ENCODE measurements at places on chromosomes 6 and 20. TPM values are rescaled to one million over a fixed set of nuclear protein-coding genes. Genes with fewer than 3 reads are reported as not detected.

Gene COL9A3
- 137 TPM for total RNA-seq

Gene SLC12A5
- 8.7 TPM for total RNA-seq

DNA sequence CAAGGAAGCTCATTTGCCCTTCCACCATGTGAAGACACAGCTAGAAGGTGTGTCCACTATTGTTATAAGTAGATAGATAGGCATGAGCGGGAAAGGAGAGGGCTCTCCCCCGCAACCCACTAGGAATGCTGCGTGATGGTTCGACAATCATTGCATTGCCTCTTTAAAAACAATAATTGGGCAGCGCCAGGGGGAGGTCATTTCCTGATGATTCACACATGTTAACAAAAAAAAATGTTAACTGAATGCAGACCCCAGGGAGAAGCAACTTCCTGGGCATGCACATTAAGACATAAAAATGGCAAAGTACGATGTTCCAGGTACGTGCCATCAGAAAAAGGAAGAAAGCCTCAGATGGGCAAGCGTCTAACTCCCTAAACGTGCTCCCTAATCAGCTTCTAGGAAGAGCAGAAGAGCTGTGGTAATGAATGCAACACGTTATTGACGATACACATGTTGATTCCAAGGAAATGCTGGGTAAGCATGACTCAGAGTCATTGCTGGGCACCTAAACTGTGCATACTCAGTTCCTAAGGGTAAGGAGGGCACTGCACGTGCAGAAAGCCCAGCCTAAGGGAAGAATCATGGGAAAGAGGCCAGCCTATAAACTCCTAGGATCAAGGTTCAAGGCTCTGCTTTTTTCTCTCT lies 113.7 kb downstream of the FAM217A start:
- H3K27ac ChIP-seq, result no peak overlapping the region
- DNase-seq, result no peak
- no peaks in the 10 kb centered on the region for H3K36me3 ChIP-seq
- H3K4me3 ChIP-seq, result no peak overlapping the region
- no peaks in the 10 kb centered on the region for H3K27me3 ChIP-seq
- H3K4me1 ChIP-seq, result no peaks in the 10 kb centered on the region

DNA sequence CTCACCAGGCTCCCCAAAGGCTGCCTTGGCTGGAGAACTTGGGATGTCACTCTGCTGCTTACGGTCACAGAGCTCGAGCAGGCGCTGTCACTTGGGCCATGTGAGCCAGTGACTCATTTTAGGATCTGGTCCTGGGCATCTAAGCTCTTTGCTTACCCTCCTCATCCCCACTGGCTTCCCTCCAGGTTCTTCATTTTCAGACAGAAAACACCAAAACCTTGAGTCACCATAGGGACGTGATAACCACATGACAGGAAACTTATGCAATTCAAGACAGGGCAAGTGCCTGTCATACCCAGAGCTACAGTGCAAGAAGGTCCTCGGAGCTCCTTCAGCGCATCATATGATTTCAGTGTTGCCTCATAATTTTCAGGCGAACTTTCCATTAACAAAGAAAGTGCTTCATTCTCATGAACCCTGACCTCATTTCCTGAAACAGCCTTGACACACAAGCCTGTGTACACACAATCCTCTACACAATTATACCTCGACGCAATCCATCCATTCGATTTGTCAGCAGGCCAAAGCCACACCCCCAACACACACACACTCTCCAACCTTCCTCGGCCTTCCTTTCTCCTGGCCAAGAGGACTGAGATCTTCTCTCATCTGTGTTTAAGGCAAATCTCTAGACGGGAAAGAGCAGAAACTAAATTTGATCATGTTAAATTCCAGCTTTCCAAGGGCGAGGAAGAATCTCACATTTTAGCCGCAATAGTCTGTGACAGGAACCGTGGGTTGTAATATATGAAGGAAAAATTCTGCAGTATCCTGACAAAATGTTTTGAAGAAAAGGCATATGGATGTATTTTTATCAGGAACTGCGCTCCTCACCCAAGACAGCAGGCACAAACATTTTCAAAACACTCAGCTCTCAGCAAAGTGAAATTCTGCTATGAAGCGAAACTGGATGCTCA lies 25.3 kb downstream of the TBC1D7 start:
- no peaks in the 10 kb centered on the region for H3K27me3 ChIP-seq
- no peaks in the 10 kb centered on the region for H3K4me1 ChIP-seq
- DNase-seq, result no peak

DNA sequence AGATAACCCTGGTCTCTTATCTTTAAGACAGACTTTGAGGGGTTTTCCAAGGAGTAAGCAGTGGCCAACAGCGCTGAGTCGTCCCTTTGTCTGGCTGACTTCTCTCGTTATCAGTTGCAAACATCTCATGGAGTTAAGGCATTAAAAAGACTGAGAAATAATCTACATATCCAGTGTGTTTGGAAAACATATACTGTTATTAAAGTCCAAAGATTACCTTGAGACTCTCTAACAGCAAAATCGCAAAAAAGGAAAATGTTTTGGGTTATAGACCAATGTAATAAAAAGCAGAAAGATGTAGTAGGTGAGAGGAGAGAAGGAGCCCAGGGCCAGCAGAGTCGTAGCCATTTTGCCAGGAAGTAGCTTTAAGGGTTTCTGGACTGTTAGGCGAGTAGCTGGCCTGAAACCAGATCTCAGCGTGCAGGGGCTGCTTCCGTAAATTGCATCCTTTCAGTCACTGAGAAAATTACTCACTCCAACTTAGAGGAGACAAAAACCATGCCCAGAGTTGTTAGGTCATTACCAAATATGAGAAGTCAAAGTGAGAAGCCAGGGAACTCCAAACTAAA lies 24.6 kb downstream of the MYLK4 start:
- no peaks in the 10 kb centered on the region for H3K27me3 ChIP-seq
- DNase-seq, result no peak
- H3K36me3 ChIP-seq, result peaks cover 13% of the 10 kb centered on the region
- H3K4me3 ChIP-seq, result no peak overlapping the region
- peaks cover 2% of the 10 kb centered on the region for H3K4me1 ChIP-seq

DNA sequence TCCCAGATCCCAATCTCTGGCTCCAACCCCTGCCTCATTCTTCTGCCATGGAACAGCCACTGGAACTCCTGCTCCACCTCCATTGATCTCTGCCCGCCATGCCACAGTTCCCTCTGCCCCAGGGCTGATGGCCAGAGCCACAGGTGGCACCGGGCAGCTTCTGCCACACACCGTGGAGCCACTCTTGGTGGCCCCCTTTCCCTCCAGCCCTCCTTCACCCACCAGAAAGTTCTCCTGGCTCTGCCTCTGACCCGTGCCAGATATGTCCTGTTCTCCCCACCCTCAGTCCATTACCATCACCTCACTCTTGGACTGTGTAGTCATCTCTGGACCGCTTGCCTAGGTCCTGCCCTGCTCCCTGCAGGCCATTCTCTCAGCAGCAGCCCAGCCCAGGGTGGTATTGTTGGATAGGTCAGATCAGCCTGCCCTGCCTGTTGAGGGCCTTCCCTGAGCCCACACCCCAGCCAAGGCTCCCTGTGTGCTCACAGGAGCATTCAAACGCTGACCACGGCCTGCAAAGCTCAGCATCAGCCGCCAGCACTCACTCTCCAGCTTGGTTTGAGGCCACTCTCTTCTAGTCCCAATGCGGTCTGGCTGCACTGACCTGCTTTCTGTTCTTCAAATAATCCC lies 16.8 kb upstream of the SYNDIG1 start:
- H3K27me3 ChIP-seq, result no peaks in the 10 kb centered on the region
- peaks cover 3% of the 10 kb centered on the region for H3K4me1 ChIP-seq
- DNase-seq, result no peak

DNA sequence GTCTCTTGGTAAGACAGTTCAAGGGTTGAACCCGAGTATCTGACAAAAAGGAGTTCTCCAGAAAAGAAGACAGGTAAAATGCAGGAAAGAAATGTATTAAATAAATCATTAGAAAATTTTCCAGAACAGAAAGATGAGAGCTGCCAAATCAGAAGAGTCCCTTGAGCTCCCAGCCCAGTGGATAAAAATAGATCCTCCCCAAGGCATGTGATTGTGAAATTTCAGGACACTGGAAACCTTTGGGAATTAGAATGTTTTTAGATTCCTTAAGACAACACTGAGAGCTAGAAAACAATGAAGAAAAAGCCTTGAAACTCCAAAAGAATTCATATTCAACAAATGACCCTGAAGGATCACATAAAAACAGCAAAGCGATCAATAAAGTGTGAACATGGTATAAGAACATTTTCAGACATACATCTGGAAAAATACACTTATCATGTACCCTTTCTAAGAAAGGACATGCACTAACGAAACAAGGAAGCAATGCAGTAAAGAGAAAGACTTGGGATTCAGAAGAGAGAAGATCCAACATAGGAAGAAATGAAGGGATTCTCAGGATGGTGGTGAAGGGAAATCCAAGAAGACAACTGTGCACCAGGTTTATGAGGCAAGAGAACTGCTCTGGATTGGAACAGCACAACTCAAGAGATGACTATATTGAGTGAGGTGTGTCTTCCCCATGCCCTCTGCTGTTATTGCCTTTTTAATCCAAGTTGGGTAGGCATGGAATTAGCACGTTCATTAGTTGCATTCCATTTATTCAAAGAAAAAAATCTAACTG lies 390.4 kb downstream of the SYNE1 start:
- no peak overlapping the region for H3K27ac ChIP-seq
- H3K27me3 ChIP-seq, result no peaks in the 10 kb centered on the region
- no peak overlapping the region for H3K4me3 ChIP-seq
- DNase-seq, result no peak

DNA sequence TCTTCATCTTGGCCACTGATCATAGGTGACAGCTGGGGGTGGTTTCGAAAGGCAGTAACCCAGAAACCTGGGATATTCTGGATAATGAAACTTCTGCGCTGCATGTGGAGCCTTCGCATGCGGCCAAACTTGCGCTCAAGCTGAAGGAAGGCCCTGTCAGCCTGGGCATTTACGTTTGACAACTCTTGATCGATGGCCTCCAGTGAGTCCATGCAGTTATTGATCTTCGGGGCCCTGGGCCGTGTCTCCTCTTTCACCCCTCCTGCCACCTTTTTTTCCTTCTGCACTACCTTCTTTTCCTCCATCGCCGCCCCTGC lies 729 bp downstream of the TSPYL4 start:
- no peak overlapping the region for H3K4me3 ChIP-seq
- peaks cover 4% of the 10 kb centered on the region for H3K36me3 ChIP-seq
- no peak overlapping the region for H3K27ac ChIP-seq
- peaks cover 10% of the 10 kb centered on the region for H3K4me1 ChIP-seq
- no peaks in the 10 kb centered on the region for H3K27me3 ChIP-seq
- DNase-seq, result no peak

GRCh38 chr20:57900226-57900905 lies 190.6 kb upstream of the PMEPA1 start:
- H3K4me3 ChIP-seq, result no peak overlapping the region
- no peaks in the 10 kb centered on the region for H3K36me3 ChIP-seq
- H3K4me1 ChIP-seq, result no peaks in the 10 kb centered on the region
- H3K27ac ChIP-seq, result no peak overlapping the region
- H3K27me3 ChIP-seq, result no peaks in the 10 kb centered on the region

- DNase-seq, result no peak
- no peak overlapping the region for H3K27ac ChIP-seq
- no peaks in the 10 kb centered on the region for H3K27me3 ChIP-seq
- H3K4me3 ChIP-seq, result no peak overlapping the region
Measured at GRCh38 chr6:108463784-108464183, 96.9 kb upstream of the FOXO3 start.

All from H9 (cell line).